ENCODE measurements at places on chromosomes 13 and 19.

GRCh38 chr19:49973987-49974386 is 13.0 kb upstream of the SIGLEC11 start:
- no peak for DNase-seq

- DNase-seq: no peak
Observed at GRCh38 chr13:110391273-110391672, 84.2 kb downstream of the COL4A2 start.

- DNase-seq: no peak
Observed at GRCh38 chr13:79528356-79528755, 47.4 kb downstream of the NDFIP2 start.

DNA sequence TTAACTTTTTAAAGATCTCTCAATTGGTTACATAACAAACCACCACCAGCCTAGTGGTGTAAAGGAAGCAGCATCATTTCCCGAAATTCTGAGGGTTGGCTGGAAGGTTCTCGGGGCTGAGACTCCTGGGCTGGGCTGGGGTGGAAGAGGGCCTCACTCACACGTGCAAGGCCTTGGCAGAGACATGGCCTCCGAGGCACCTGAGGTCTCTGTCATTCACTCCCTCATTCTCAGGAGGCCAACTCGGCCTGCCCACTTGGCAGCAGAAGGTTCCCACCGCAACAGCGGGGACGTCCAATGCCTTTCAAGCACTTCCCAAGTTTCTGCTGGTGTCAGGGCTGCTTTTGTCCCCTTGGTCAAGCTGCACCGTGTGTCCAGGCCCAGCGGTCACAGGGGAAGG is 18.6 kb upstream of the RASA3 start:
- peak; percentile 32 for DNase-seq

DNA sequence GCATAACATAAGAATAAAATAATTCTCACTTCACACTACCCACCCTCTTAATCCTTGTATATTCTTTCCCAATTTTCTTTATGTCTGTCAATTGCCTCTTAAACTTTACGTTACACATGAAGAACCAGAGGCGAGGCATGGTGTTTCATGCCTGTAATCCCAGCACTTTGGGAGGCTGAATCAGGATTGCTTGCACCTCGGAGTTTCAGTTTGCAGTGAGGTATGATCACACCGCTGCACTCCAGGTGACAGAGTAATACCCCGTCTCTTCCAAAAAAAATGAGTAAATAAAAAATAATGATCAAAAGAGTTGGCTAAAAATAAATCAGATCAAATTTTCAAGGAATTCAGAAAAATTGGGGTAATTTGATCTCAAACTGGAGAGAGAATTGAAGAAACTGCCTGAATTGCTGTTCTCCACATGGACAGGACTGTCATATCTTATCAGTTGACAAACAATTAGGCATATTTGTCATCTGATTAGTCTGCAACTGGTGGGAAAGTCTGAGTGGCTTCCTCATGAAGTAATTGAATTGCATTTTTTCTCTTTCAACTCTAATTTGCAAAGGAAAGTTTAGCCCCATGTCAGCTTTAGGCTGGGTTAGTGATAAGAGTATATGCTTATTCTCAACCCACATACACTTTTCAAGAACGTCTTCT is 302.9 kb downstream of the ITGBL1 start:
- DNase-seq: no peak

DNA sequence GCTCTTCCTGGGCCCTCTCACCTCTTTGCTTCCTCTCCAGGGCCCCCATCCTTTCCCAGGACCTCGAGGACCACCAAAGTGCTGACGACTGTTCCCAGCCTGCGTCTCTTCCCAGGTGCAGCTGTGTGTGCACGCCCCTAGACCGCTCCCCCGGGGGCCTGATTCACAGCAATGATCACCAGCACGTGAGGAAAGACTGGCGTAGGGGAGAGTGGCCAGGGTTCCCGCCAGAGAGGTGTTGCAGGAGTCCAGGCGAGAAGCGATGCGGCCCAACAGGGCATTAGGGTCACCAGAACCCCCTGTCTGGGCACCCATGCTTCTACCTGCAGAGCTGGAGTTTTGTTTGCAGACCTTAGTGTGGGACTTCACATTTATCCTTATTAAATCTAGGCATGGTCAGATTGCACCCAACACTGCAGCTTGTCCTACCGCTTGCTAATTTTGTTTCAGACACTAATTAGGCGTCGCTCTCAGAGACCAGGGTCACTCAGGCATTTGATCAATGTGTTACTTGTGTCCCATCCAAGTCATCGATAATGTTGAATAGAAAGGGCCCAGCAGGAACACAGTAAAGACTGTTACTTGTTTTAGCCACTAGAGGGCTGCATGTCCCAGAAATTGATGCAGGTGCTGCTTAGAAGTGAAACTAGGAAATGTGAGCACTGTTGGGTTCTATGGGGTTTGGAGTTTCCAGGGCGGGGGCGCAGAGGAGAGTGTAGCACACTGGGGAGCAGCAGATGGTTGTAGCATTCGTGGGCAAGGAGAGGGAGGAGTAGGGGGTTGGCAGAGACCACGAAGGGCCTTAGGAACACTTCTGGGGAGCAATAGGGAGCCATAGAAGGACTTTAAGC is 53.2 kb downstream of the CDADC1 start:
- DNase-seq: peak; percentile 59

DNA sequence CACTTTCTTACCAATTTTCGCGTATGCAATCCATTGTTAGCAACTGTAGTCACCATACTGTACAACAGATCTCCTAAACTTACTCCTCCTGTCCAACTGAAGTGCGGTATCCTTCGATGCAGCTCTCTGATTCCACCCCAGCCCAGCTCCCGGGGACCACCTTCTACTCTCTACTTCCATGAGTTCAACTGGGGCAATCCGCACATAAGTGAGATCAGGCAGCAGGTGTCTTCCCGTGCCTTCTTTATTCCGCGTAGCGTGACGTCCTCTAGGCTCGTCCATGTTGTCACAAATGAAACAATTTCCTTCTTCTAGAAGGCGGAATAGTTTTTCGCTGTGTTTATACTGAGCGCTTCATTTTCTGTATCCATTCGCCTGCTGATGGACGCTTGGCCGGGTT is 8.4 kb downstream of the LILRB1 start:
- DNase-seq: no peak

DNA sequence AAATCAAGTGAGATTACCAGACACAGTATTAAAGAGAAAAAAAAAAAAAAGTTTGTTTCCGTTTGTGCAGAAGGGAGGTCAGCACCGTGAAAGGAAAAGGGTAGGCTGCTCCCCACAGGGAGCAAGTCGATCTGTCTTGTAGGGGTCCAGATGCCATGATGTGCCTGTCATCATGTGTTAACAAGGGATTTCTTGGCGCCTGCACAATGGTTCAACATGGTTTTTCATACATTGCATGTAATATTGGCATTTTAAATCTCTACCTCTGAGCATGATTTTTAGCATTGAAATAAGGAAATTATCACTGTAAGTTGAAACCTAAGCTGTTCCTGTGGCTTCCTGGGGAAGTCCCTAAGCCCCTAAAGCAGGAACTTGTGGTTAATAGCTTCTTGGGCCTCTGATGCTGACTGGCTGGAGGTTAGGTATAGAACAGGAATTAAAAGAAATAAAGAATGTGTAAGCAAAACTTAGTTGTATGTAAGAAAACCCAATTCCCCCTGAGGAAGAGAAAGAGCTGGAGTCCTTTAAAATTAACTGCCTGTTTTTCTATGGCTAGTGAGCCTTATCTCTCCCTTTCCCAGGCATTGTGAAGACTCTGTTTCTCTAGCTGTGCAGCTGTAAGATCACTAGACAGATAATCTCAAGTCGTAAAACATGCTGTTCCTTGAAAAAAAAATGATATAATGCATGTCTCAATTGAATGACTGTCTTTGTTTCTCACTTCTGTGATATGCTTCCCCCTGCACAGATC is 7.4 kb upstream of the FCGBP start:
- no peak for DNase-seq

DNA sequence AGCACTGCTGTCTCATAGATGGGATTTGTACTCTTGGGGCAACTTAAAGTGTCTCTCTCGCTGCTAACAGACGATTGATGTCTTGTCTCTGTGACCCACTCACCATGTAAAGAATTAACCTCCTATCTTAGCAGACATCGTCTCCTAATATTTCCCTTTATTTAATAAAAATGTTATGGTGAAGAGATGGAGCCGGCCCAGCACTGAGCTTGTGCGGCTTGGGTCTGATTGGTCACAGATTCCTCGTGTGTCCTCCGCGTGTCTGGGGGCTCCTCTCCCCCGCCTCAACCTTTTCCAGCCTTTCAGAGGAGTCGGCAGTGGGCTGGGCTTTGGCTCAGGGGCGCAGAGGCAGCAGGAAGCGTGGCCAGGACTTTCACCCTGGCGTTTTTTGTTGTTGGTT is 13.2 kb upstream of the CRTC1 start:
- DNase-seq: no peak

- DNase-seq: peak; percentile 95
Observed at GRCh38 chr19:46471116-46471733, at the start of gene PNMA8A. TSS of gene PNMA8A (minus strand) at chr19:46471563. CDS start at chr19:46471035, 528 bp downstream.

- DNase-seq: no peak
Observed at GRCh38 chr19:32171719-32172151, 173.7 kb upstream of the ZNF507 start.

- no peak for DNase-seq
Observed at GRCh38 chr19:10808937-10809649, 26.9 kb downstream of the TMED1 start.

DNA sequence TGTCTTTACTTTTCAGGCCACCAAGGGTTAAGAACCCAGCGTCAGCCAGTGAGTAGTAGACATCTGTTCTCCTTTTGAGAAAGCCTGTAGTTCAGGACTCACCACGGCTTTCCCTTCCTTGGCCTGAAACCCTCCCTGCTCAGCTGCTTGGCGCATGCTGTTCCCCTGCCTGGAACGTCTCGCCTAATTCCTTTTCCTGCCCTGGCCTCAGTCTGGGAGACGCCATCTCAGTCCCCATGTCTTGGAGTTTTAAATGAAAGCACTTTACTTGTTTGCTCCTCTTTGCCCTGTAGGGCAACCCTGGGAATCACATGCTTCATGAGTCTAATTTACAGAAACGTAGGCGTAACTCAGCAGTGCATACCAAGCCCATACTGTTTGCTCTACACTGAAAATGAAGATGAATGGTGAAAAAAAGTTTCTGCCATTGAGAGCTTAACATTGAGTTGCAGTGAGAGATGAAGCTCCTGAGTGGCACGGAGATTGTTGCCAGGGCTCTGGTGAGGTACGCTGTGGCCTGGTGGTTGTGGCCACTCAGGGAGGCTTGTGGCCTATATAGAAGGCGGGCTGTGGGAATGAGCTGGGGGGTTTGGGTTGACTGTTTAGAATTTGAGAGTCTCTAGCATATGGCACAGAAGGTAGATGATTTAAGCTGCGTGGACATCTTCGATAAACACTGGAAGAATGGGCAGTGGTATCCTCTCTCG is 52.8 kb downstream of the GATAD2A start:
- no peak for DNase-seq

GRCh38 chr19:12543855-12544254 is 7.4 kb downstream of the ZNF564 start:
- DNase-seq: no peak

- DNase-seq: no peak
Observed at GRCh38 chr13:42363941-42364612, 92.1 kb downstream of the AKAP11 start.

GRCh38 chr19:6219586-6220290 is 60.0 kb downstream of the MLLT1 start:
- no peak for DNase-seq

GRCh38 chr13:79442221-79442620 is 36.2 kb upstream of the RBM26 start:
- no peak for DNase-seq

DNA sequence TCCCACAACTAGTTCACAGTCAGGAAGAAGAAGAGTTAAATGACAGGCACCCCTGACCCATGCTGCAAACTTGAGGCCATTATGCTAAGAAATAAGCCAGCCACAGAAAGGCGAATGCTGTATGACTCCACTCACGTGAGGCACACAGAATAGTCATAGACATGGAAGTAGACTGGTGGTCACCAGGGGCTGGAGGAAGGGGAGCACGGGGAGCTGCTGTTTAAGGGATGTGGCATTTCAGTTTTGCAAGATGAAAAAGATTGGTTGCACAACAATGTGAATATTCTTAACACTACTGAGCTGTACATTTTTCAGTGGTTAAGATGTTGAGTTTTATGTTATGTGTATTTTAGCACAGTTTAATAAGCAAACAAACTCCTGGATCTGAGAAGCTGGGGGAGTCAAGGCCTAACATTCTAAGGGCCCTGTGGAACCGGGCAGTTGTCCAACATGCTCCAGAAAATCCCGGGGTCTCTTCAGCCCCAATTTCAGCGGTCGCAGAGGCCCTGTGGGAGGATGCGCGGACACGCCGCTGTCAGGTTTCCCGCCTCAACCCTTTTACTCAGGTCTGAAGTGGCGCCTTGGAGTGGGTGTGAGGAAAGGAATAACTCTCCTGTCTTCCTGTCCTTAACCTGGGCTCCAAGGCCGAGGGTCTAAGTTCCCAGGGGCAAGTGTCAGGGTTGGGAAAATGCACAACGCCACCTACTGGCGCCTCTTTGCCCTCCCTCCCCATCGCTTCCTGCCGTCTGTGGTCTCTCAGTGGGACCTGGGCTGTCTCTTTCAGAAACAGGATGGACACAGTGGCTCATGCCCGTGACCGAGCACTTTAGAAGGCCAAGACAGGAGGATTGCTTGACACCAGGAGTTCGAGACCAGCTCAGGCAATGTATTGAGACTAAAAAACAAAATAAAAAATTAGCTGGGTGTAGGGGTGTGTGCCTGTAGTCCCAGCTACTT is 4.4 kb upstream of the TMEM272 start:
- peak; percentile 73 for DNase-seq

GRCh38 chr13:74114202-74114601 is 20.0 kb downstream of the KLF12 start:
- no peak for DNase-seq

GRCh38 chr13:37065890-37066526 is 6.5 kb upstream of the SUPT20H start:
- DNase-seq: no peak

DNA sequence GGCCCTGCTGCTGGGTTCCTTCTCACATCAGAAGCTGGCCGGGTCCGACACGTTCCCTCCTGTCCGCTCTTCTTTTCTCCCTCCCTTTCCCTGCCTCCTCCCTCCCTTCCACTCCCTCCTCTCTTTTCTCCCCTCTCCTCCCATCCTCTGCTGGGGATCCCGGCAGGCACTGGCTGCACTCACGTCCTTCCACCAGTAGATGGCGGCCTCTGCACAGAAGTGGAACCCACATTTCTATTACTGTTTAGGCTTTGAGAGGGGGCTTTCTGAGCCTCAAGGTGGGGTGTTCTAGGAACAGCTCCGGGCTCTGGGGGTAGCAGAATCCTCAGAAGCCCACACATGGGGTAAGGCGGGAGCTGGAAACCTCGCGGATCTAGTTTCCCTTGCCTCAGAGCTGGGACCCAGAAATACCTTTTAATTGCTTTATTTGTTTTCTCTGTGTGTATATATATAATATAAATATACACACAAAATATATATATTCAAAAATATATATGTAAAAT is 294.2 kb downstream of the ZNF536 start:
- DNase-seq: peak; percentile 72

GRCh38 chr19:5418677-5419076 is 36.5 kb upstream of the ZNRF4 start:
- DNase-seq: no peak

GRCh38 chr13:112240076-112240475 is 136.1 kb upstream of the SPACA7 start:
- DNase-seq: peak; percentile 17

Measured in ecto neural progenitor cell (in vitro differentiated cells).